Type B pancreatic cell (in vitro differentiated cells): ENCODE measurements at places on chromosomes 12 and 14. TPM values are rescaled to one million over a fixed set of nuclear protein-coding genes. Genes with fewer than 3 reads are reported as not detected.

- no peak overlapping the region for H3K4me3 ChIP-seq
- no peak overlapping the region for H3K27ac ChIP-seq
Observed at GRCh38 chr12:68317047-68317667, 15.0 kb downstream of the MDM1 start.

DNA sequence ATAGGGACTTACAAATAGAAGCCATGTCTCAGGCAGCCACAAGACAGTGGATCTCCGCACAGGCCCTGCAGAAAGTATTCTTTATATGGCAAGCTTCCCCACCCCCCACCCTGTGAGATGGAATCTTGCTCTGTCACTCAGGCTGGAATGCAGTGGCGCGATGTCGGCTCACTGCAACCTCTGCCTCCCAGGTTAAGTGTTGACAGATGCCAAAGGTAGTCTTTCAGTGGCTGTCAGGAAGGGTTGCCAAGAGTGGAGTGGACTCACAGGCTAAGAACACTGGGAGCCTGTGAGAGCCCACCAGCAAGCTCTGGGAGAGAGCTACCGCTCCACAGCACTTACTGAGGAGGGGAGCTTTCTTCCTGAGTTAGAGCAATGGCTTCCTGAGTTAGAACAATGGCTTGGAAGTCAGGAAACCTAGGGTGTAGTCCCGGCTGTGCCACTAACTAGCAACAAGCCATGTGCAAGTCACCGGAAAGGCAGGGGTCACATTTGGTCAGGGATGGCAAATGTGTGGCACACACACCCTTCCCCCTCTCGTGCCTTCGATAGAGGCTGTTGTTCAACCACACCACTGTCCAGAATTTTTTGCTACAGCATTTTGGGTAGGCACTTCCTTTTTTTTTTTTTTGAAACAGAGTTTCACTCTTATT lies 2.6 kb downstream of the RNASE1 start:
- peak overlapping the region; percentile 80 for H3K4me3 ChIP-seq
- H3K36me3 ChIP-seq = no peaks in the 10 kb centered on the region
- peaks cover 26% of the 10 kb centered on the region for H3K4me1 ChIP-seq
- DNase-seq = no peak
- H3K27me3 ChIP-seq = no peaks in the 10 kb centered on the region
- peak overlapping the region; percentile 94 for H3K27ac ChIP-seq

Gene SLC38A4
- total RNA-seq = 11.8 and 14.4 TPM in 2 replicates

DNA sequence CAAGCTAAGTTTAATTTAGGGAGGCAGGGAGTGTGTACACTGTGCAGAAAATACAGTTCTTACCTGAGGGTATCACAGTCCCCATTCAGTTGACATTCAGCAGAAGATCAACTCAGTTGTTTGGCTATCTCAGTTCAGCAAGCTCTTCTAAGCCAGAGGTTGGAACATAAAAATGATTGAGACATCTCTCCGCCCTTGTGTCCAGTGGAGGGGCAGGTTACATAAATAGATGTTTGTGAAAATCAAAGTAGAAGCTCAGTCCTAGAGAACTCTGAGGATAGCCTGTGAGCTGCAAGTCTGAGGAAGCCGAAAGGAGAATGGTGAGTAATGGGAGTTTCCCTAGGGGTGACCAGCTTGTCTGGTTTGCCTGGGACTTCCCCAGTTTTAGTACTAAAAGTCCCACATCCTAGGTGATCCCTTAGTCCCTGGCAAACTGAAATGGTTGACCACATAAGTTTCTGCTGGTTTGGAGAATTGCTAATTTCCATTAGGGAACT lies 251.4 kb upstream of the ATP2B1 start:
- H3K27ac ChIP-seq = no peak overlapping the region
- H3K4me1 ChIP-seq = peaks cover 9% of the 10 kb centered on the region
- H3K4me3 ChIP-seq = no peak overlapping the region
- no peaks in the 10 kb centered on the region for H3K36me3 ChIP-seq
- no peaks in the 10 kb centered on the region for H3K27me3 ChIP-seq

Gene ZDHHC17
- 20.1 and 42.5 TPM in 2 replicates for total RNA-seq

- no peaks in the 10 kb centered on the region for H3K36me3 ChIP-seq
- no peak for DNase-seq
- H3K4me1 ChIP-seq = peaks cover under 1% of the 10 kb centered on the region
- no peak overlapping the region for H3K4me3 ChIP-seq
- peaks cover 10% of the 10 kb centered on the region for H3K27me3 ChIP-seq
Observed at GRCh38 chr12:22238211-22238610, 96.3 kb downstream of the ST8SIA1 start.

DNA sequence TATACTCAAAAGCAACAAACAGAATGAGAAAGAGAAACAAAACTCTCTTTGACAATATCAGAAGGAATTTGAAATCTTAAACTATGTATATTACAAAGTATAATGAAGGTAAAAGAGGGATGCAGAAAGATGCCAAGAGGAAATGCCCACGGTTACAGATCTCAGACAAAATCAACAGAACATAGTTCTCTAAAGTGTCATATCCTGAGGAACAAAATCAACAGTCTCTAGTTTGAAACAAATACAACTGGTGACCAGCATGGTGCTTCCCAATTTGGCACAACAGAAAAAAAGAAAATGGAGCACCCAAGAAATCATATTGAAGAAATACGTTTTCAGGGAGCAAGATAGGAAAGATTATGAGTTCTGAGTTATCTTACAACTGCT lies 116.5 kb downstream of the METTL25 start:
- H3K27ac ChIP-seq = no peak overlapping the region
- H3K4me1 ChIP-seq = no peaks in the 10 kb centered on the region
- no peaks in the 10 kb centered on the region for H3K27me3 ChIP-seq
- no peak overlapping the region for H3K4me3 ChIP-seq
- peaks cover 6% of the 10 kb centered on the region for H3K36me3 ChIP-seq

DNA sequence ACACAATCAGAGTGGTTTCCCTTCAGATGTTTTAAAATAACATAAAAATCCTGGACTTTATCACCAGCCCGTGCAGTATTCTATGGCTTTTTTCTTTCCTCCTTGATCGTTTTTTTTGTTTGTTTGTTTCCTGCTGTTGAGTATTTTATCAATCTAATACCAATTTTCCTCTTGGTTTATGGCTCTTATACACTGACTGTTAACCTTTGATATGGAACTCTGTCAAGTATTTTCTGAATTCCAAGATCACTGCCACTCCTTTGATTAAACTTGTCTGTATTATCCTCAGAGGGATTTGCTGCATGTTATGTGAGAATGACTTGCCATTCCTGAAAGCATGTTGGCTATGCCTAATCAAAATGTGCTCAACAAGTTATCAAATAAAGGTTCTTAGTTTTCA lies 88.4 kb downstream of the PELI2 start:
- H3K27me3 ChIP-seq = no peaks in the 10 kb centered on the region
- H3K4me3 ChIP-seq = no peak overlapping the region
- no peak overlapping the region for H3K27ac ChIP-seq
- H3K4me1 ChIP-seq = peaks cover 17% of the 10 kb centered on the region
- no peak for DNase-seq

GRCh38 chr14:60094306-60094897 lies 2.7 kb downstream of the PCNX4 start:
- H3K4me1 ChIP-seq = peaks cover 32% of the 10 kb centered on the region
- H3K27ac ChIP-seq = peak overlapping the region; percentile 94
- no peak for DNase-seq
- H3K36me3 ChIP-seq = peaks cover 15% of the 10 kb centered on the region

Gene OR4K1
- total RNA-seq = not detected in 2 replicates

Gene RDH16
- total RNA-seq = 0.43 and 0.68 TPM in 2 replicates

GRCh38 chr14:33709283-33709682 lies 241.6 kb downstream of the EGLN3 start:
- H3K4me3 ChIP-seq = no peak overlapping the region
- no peak for DNase-seq
- H3K27me3 ChIP-seq = peaks cover 71% of the 10 kb centered on the region

Gene CLEC12A
- total RNA-seq = 0.50 and 0.65 TPM in 2 replicates

GRCh38 chr14:23327947-23328744 lies 6.9 kb downstream of the PABPN1 start:
- DNase-seq = peak; percentile 69
- H3K27ac ChIP-seq = no peak overlapping the region
- no peak overlapping the region for H3K4me3 ChIP-seq
- peaks cover 9% of the 10 kb centered on the region for H3K4me1 ChIP-seq
- no peaks in the 10 kb centered on the region for H3K27me3 ChIP-seq

DNA sequence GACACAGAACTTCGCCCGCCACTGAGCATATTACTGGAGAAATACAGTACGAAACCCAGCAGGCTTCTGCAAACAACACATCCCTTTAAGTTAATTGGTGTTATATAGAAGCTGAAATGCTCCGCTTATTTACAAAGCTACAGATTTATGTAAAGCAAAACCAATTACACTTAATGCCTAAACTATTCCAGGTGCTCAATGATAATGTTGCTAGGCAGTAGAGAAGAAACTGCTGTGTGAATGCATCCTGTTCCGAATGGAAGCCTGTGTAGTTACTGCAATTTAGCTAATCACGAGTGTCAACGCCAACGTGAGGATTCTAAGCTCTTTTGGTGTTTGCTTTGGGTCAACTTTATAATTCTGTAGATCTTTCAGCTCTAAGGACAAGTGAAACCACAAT lies 89.8 kb downstream of the SLC15A5 start:
- no peaks in the 10 kb centered on the region for H3K4me1 ChIP-seq
- H3K27ac ChIP-seq = no peak overlapping the region
- no peak overlapping the region for H3K4me3 ChIP-seq
- H3K36me3 ChIP-seq = no peaks in the 10 kb centered on the region
- H3K27me3 ChIP-seq = peaks cover 40% of the 10 kb centered on the region

Gene TSPAN19
- 0.56 TPM in 1 of 2 replicates, not detected in the other for total RNA-seq

DNA sequence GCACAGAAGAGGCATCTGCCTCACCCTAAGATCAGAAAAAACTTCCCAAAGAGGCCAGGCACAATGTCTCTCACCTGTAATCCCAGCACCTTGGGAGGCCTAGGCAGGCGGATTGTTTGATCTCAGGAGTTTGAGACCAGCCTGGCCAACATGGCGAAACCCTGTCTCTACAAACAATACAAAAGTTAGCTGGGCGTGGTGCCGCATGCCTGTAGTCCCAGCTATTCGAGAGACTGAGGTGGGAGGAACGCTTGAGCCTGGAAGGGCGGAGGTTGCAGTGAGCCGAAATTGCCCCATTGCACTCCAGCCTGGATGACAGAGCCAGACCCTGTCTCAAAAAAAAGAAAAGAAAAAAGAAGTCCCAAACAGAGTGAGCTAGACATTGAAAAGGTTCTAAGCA lies 4.5 kb downstream of the ZBTB1 start:
- peak overlapping the region; percentile 30 for H3K27ac ChIP-seq
- no peak for DNase-seq
- no peak overlapping the region for H3K4me3 ChIP-seq
- no peaks in the 10 kb centered on the region for H3K27me3 ChIP-seq

Gene GPRC5A
- total RNA-seq = 152 and 1,119 TPM in 2 replicates

DNA sequence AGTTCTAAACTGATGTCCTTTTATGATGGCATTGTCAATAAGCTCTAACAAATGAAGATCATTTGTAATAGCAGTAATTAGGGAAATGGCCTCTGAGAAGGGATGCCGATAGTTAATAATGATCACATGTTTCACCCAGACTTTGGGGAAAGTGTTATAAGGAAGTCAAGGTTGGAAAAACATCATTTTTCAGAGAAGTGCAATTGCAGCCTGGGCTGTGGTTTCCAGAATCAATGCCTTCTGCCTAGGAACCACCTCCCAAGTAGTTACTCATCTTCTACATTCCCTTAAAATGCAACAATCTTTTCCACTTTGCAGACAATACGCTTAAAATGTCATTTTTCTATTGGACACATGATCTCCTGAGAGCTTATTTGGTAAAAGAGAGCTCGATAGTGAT lies 879 bp downstream of the EDDM3A start:
- H3K4me1 ChIP-seq = peaks cover 11% of the 10 kb centered on the region
- H3K27ac ChIP-seq = no peak overlapping the region
- peaks cover 7% of the 10 kb centered on the region for H3K36me3 ChIP-seq
- no peak for DNase-seq
- H3K4me3 ChIP-seq = no peak overlapping the region

Gene CMTM5
- 0.19 TPM in 1 of 2 replicates, not detected in the other for total RNA-seq

DNA sequence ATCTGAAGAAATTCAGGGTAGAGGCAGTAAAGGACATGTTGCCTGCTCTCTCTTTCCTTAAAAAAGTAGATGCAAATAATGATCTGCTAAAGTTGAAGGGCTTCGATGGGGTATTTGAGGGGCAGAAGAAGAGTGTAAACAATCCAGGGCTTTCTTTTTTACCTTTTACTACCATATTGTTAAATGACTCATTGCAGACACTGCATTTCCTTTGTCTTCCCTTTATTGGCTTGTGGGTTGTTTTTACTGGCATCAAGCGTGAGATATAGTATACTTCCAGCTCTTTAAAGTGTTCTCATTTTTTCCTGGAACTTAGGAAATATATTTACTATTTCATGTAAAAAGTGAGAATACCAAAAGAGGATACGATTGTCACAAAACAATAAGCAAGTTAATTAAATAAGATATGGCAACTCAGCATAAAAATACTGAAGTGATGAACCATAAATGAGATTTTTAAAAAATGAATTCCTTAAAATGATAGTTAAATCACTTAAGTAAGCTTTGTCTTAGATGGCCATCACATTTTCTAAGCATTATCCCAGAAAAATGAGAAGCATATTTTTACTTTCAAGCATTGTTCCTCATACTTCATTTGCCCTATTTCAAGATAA lies 72.3 kb upstream of the KRAS start:
- no peak overlapping the region for H3K27ac ChIP-seq
- peaks cover 5% of the 10 kb centered on the region for H3K27me3 ChIP-seq
- no peaks in the 10 kb centered on the region for H3K4me1 ChIP-seq
- no peaks in the 10 kb centered on the region for H3K36me3 ChIP-seq

DNA sequence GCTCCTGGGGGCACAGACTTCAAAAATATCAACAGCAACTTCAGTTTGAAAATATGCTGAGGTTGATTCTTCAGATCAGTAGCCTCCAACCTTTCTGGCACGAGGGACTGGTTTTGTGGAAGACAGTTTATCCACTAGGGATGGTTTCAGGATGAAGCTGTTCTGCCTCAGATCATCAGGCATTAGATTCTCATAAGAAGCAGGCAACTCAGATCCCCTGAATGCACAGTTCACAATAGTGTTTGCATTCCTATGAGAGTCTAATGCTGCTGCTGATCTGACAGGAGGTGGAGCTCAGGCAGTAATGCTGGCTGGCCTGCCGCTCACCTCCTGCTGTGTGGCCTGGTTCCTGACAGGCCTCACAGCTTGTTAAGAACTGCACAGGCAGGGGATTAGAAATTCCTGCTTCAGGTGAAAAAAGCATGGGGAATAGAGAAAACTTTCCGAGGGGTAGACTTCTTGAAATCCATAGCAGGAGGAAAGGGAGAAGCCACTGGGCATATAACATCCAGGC lies 12.8 kb downstream of the EPYC start:
- no peaks in the 10 kb centered on the region for H3K27me3 ChIP-seq
- H3K4me1 ChIP-seq = peaks cover 15% of the 10 kb centered on the region
- no peak overlapping the region for H3K4me3 ChIP-seq

GRCh38 chr14:100775351-100775830 lies 48.7 kb downstream of the DLK1 start:
- H3K27ac ChIP-seq = no peak overlapping the region
- peaks cover 29% of the 10 kb centered on the region for H3K4me1 ChIP-seq
- peak; percentile 64 for DNase-seq
- H3K36me3 ChIP-seq = peaks cover 3% of the 10 kb centered on the region
- H3K4me3 ChIP-seq = no peak overlapping the region

Gene TESPA1
- not detected in 2 replicates for total RNA-seq

Gene APOLD1
- 2.9 and 5.6 TPM in 2 replicates for total RNA-seq

- peaks cover 14% of the 10 kb centered on the region for H3K27me3 ChIP-seq
Observed at GRCh38 chr12:15848606-15849005, 33.6 kb upstream of the STRAP start.

Gene HAL
- total RNA-seq = 2.1 and 3.8 TPM in 2 replicates

GRCh38 chr14:101439023-101439422 lies 122.3 kb upstream of the DIO3 start:
- H3K4me1 ChIP-seq = peaks cover 8% of the 10 kb centered on the region
- H3K4me3 ChIP-seq = no peak overlapping the region
- no peak overlapping the region for H3K27ac ChIP-seq

Gene PTCSC3
- not detected in 2 replicates for total RNA-seq
